ENCODE measurements at places on chromosomes 1 and 21. TPM values are rescaled to one million over a fixed set of nuclear protein-coding genes. Genes with fewer than 3 reads are reported as not detected.
A peak's percentile ranks its signal among the peaks of the same experiment; 100 is the strongest.

TMEM39B gene
- 23.3 TPM for total RNA-seq

TRNAU1AP gene
- total RNA-seq = 33.7 TPM

DNA sequence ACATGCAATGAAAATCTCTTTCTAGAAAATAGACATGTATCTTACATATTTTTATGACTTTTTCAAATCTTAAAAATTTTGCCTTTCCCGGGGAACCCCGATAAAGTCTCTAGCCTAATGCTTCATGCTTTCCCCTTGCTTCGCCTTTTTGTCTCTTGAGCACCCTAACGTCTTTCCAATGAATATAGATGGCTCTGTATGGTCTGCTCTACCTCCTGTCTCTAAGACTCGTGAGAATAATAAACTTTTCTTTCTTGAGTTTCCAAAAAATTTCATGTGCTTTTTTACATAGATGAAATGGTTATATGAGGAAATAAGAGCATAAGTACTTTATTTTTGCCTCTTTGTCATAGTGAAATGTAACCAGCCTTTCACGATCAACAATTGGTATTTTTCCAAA is 202.6 kb downstream of the PDE4B start:
- H3K27me3 ChIP-seq = no peaks in the 10 kb centered on the region
- no peak overlapping the region for H3K4me3 ChIP-seq
- H3K4me1 ChIP-seq = peaks cover 18% of the 10 kb centered on the region
- H3K27ac ChIP-seq = no peak overlapping the region
- no peak for DNase-seq
- H3K36me3 ChIP-seq = no peaks in the 10 kb centered on the region

DNA sequence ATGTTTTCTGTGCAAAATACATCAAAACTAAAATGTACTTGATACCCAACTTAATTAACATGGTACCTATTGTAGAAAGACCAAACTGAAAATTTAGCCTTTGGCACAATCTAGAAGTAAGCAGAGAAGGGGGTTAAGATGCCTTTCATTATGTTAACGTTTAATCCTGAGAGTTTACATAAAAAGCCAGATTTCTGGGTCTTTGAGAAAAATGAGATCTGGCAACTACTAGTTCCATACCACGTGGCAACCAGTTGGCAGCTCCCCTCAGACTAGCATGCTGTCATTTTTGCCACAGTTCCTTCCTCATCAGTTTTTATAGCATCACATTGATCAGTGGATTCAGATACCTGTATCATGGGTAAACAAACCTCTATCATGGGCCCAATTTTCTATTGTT is 1.5 kb downstream of the RO60 start:
- peaks cover 24% of the 10 kb centered on the region for H3K4me1 ChIP-seq
- peak overlapping the region; percentile 98 for H3K4me3 ChIP-seq
- H3K27ac ChIP-seq = peak overlapping the region; percentile 37
- peaks cover 5% of the 10 kb centered on the region for H3K36me3 ChIP-seq

- peak overlapping the region; percentile 98 for H3K4me3 ChIP-seq
- peaks cover 41% of the 10 kb centered on the region for H3K4me1 ChIP-seq
- peak overlapping the region; percentile 98 for H3K27ac ChIP-seq
- peak; percentile 93 for DNase-seq
Measured at GRCh38 chr1:198158735-198159589, 2.2 kb downstream of the NEK7 start.

DNA sequence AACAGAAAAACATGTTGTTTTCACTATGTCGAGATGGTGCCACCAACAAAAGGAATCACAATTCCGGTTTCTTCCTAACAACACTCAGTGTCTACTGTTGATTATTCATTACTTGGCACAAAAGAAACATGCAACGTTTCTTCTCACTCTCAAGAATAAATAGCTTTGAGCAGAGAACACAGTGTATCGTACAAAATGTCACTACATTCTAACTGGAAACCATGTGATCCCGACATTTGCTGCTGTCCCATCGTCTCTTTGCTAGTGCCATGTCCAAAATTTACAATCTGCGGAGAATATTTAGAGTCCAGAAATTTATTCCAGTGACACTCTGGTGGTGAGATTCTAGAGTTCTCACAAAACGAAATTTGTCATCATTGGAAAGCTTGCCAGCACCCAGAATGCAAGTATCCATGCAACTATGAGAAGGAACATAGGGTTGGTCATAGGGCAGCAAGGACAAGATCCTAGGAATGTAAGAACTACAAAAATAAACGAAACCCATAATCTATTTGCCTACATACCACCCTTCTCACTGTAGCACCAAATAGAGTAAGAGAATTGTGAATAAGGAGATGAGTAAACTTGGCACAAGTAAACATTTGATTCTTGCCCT is 505.1 kb downstream of the LTN1 start:
- DNase-seq = no peak
- no peak overlapping the region for H3K27ac ChIP-seq
- no peaks in the 10 kb centered on the region for H3K27me3 ChIP-seq
- H3K4me1 ChIP-seq = peaks cover 5% of the 10 kb centered on the region
- H3K4me3 ChIP-seq = no peak overlapping the region

DNA sequence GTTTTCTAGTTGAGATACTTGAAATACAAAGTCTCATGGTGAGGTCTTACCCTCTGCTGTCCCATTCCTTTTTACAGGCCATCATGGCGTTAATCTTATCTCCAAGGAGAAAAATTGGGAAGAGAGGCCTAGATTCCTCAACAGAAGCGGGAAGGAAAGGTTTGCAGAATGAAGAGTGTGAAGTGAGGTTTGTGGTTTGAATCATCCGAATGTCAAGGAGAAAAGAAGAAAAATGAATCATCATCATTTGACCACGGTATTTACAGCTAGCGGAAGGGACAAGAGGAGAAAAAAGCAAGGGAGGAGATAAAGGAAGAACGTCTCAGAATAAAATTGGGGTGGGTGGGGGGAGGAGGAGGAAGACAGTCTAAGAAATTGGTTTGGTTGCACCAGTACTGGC is 935 bp upstream of the COG2 start:
- peak overlapping the region; percentile 89 for H3K4me3 ChIP-seq
- peak overlapping the region; percentile 41 for H3K27ac ChIP-seq
- peaks cover 5% of the 10 kb centered on the region for H3K36me3 ChIP-seq
- peaks cover 11% of the 10 kb centered on the region for H3K27me3 ChIP-seq

IRF6 gene
- 67.4 TPM for total RNA-seq

CACHD1 gene
- 44.6 TPM for total RNA-seq

DNA sequence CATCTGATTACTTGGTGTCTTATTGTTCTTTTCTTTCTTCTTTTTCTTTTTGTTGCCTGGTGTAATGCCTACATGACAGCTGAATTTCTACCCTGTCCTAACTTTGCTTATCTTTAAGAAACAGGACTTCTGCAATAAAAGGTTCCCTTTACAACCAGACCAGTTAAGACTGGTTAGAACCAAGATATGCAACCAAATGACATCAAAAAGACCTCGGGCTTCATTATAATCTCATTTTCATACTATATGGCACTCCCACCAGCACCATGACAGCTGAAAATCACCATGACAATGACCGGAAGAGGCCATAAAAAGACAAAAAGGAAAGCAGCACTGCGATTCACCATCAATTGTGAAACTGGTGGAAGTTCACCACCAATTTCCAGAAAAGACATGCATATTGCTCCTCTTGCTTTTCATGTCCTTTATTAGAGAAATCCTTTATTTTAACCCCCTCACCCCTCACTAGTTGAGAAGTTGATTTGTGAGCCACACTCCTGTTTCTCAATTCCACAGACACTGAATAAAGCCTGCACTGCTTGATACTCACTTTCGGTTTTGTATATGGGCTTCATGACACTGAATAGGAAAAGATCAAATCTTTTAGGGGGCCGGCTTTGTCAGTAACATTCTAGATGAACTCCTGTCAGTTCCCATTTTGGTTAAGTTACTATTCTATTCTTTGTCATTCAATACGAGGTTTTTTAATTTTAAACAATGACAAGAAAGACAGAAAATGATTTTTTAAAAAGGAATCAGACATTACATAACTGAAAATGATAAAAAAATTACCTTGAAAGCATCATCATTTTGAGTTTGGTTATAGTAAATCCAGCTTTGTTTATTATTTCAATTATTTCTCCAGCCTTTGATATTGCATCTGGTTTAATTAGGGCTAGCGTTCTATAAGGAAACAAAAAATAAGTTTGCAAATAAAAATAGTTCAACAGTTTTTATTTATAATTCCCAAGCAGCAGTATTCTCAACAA is 58.1 kb downstream of the NME7 start:
- peaks cover 25% of the 10 kb centered on the region for H3K36me3 ChIP-seq
- no peaks in the 10 kb centered on the region for H3K27me3 ChIP-seq
- peaks cover 13% of the 10 kb centered on the region for H3K4me1 ChIP-seq
- DNase-seq = no peak
- H3K27ac ChIP-seq = no peak overlapping the region

DNA sequence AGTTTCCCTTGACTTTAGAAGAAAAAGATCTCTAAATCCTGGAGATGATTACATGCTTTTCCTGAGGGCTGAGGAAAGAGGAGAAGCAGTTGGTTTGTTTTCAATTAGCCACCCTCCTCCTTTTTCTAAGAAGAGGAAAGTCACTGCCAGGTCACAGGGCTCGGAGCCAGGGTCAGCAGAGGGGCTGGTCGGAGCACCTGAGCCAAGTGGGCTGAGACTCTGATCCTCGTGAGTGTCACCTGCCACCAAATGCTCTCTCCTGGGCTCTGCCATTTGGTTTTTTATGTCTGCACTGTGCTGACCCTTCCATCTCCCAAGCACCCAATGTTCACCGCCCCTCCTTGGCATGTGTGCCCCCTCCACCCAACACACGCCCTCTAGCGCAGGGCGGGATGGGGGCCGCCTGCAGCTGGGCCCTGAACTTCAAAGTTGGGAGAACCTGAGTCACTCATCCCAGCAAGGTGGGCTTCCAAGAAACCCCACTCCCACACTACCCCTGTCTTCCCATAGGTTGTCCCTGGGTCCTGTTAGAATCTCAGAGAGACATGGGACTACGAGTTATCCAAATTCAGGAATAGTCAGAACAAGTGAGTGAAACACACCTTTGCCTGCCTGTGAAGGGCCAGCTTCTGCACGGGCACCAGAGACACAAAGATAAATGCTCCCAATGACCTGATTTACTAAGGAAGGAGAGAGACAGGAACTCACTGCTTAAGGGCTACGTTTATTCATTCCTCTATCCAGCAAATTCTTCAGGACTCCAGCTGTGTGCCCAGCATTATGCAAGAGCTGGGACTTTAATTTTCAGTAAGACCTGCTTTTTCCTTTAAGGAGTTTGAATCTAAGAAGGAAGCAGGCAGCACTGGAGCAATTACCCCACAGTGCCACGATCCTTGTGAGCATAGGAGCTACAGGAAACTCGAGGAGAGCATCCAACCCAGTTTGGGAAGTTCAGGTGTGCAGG is 127.5 kb downstream of the RHOU start:
- no peaks in the 10 kb centered on the region for H3K36me3 ChIP-seq
- peaks cover 77% of the 10 kb centered on the region for H3K4me1 ChIP-seq
- H3K27me3 ChIP-seq = no peaks in the 10 kb centered on the region
- DNase-seq = no peak
- H3K4me3 ChIP-seq = peak overlapping the region; percentile 4
- peak overlapping the region; percentile 97 for H3K27ac ChIP-seq

DNA sequence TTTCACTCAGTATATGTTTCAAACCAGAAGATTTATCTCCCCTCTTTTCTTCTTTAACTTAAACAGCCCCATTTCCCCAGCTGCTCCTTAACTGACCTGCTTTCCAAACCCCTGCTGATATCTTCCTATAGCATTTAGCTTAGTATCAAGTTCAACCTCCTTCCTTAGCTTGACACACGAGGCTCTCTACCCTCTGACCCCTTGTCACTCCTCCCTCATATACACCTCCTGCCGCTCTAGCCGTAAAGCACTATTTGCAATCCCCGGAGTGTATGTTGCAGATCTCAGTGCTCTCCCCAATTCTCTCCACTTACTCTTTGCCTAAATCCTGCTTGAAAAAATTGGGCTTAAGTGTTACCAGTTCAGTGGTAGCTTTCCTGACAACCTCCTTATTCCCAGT is 13.7 kb upstream of the AKR1A1 start:
- H3K36me3 ChIP-seq = no peaks in the 10 kb centered on the region
- H3K27me3 ChIP-seq = peaks cover 40% of the 10 kb centered on the region
- H3K4me1 ChIP-seq = peaks cover 13% of the 10 kb centered on the region
- H3K27ac ChIP-seq = peak overlapping the region; percentile 4
- no peak overlapping the region for H3K4me3 ChIP-seq
- DNase-seq = no peak

CFAP126 gene
- total RNA-seq = 0.76 TPM

INKA2 gene
- 5.3 TPM for total RNA-seq

DNA sequence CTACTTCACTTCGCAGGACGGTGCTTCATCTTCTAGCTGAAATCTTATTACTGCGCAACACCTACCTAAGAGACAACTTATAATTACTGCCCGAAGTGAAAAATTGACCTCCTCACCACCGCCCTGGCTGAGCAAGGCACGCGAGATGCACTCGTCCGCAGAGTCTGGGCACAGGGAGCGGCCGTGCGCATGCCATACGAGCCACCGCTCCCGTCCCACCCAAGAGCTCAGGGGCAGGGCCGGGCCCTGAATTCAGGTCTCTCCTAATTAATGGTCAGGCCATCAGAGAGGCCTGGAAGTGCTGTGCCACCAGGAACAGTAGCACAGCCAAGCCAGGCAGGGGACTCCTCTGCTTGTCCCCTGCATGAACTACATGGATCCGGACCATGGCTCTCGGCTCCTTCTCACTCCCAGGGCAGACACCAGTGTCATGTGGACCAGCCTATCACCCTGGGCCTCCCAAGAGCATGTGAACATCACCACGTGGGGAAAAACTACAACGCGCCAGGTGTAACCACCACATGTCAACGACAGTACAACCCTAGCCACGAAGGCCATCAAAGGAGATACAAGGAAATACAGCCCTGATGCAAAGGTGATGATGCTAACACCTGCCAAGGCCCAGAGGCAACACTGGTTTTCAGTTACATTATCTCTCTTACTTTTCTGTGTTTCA is 11.5 kb downstream of the RIPK4 start:
- no peaks in the 10 kb centered on the region for H3K27me3 ChIP-seq
- peaks cover 48% of the 10 kb centered on the region for H3K4me1 ChIP-seq
- peak overlapping the region; percentile 91 for H3K27ac ChIP-seq
- H3K4me3 ChIP-seq = peak overlapping the region; percentile 23

- DNase-seq = no peak
- no peak overlapping the region for H3K4me3 ChIP-seq
- H3K27ac ChIP-seq = no peak overlapping the region
- H3K4me1 ChIP-seq = peaks cover 6% of the 10 kb centered on the region
- peaks cover 21% of the 10 kb centered on the region for H3K36me3 ChIP-seq
Measured at GRCh38 chr21:39397646-39398385, 47.8 kb downstream of the LCA5L start.

Data from type B pancreatic cell (in vitro differentiated cells).